ENCODE measurements at places on chromosomes 1 and 21.

DNA sequence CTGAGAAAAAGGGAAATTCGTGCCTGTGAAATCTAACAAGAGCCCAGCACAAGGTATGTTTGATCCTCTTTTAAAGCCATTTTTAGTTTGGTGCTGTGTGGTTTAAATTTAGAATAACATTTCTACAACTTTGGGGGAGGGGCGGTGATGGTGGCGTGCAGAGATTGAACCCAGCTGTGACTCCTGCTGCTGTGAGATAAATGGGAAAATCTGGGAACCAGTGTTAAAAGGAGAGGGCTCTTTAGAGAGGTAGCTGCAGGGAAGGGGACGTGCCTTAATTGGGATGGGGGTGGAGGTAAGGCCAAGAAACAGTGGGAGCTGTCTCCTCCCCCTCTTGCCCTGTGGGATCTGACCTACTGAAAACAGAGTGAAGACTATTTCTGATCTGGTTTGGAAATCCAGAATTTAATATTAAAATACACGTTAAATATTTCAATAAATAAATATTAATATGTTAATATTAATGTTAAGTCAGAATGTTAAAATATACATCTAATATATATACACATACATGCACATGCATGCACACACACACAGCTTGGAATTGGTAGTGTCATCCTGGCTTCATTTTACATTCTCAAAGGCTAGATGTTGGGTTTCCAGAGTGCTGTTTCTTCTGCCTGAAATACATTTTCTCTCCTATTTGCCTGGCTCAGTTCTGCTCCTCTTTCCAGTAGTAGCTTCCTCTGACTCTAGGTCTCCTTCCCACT, 30.1 kb upstream of the DNAJC6 start:
- DNase-seq = no peak

DNA sequence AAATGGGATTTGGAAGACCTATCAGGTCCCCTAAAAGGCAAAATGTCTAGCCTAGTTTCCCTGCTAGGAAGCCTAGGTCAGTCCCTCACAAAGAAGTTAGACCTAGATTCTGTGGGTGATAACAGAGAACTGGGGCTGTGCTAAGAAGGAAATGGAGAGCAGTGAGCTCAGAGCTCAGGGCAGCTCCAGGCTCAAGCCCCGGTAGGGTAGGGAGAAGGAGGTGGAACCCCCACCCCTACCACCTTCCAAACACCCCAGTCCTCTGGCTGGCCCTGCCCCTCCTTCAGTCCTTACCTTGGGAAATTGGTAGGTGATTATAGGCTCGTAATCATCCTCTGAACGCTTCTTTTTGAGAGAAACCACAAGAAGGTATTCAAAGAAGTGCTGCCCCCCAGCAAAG, 1.1 kb downstream of the DENND2D start:
- no peak for DNase-seq

GRCh38 chr1:66876664-66877063, 48.0 kb downstream of the DNAI4 start:
- DNase-seq = no peak

DNA sequence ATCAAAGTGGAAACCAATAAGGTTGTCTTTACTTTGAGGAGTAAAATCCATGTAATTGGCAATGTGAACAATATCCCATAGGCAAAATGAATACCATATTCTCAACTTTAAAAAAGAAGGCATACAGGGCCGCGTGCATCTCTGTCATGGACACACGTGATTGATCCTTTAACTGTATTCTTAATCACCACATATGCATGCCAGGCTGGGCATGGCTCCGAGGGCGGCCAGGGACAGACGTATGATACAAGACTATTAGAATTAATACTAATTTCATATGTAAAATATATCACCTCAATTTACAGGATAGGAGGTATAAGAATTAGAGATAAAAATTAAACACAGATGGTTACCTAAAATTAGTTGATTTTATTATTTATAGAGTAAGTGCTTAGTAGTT, 11.2 kb downstream of the RGS21 start:
- no peak for DNase-seq

- no peak for DNase-seq
Measured at GRCh38 chr1:90839323-90839722, 122.2 kb upstream of the BARHL2 start.
